GM19239 (cell line): ENCODE measurements at places on chromosomes 5 and 9.

GRCh38 chr9:30775236-30775635 is 1609.2 kb upstream of the ACO1 start:
- DNase-seq = no peak

GRCh38 chr5:129079496-129079895 is 15.1 kb upstream of the ISOC1 start:
- no peak for DNase-seq

DNA sequence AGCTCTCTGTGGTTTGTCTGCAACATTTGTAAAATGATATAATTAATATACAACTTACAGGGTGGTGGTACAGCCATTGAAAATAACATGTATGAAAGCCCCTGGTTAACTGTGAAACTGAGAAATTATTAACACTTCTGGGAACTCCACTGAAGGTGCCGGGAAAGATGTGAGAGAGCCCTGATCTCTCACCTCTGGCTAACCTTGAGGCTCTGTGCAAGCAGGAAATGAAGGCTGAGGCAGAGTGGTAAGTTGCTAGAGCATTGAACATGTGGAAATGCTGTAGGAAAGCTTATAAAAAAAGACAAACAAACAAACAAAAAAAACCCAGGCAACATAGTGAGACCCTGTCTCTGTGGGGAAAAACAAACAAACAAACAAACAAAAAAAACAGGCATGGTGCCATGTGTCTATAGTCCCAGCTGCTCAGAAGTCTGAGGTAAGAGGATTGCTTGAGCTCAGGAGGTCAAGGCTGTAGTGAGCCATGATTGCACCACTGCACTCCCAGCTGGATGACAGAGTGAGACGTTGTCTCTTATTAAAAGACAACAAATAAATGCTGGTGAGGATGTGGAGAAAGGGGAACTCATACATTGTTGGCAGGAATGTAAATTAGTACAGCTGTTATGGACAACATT is 7.5 kb downstream of the CATSPER3 start:
- no peak for DNase-seq

- DNase-seq = no peak
Measured at GRCh38 chr5:148923023-148923422, 96.6 kb downstream of the ADRB2 start.

DNA sequence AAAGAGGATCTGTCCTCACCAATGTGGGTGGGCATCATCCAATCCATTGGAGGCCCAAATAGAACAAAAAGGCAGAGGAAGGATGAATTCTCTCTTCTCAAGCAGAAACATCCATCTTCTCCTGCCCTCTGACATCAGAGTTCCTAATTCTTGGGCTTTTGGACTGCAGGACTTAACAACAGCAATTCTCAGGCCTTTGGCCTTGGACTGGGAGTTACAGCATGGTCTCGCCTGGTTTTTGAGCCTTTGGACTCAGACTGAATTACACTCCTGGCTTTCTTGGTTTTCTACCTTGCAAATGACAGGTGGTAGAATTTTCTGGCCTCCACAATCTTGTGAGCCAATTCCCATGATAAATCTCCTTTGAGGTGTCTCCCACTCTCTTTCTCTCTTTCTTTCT is 60.5 kb upstream of the CD180 start:
- no peak for DNase-seq

DNA sequence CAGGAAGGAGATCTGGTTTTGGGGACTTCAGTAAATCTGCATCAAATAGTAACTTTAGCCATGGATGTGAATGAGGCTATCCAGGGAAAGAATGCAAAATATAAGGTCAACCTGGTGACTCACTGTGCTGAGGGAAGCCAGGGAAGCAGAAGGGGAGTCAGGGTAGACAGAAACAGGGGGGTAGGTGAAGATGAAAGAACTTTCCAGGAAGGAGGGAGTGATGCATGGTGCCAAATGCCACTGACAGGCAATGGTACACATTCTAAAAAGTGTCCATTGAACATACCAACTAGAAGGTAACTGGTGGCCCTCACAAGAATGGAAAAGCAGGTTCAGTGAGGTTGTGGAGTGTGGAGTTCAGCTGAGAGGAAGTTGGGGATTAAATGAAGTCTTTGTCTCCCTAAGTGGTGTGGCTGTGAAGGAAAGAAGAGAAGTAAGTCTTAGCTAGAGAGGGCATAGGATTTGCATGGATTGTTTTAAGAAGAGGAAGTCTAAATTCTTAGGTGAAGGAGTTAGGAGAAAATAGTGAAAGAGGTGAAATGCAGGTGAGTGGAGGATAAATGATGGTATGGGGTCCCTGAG is 35.5 kb downstream of the PALM2AKAP2 start:
- no peak for DNase-seq

- no peak for DNase-seq
Measured at GRCh38 chr5:31680528-31680927, 41.6 kb downstream of the PDZD2 start.

DNA sequence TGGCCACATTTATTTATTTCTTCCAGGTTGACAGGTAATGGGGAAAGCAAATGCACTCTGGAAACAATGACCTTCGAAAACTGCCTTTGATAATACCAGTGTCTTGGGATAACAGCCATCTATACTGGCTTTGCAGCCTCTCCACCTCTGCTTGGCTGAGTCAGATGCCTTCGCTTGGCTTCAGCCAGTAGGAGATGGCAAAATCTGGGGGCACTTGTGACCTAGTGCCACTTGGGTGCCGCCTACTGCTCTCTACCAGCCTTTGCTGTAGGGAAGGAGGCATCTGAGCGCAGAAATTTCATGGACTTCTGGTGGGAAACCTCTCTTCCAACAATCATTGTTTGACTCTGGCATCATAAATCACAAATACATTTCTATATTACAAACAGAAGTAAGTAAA is 21.8 kb downstream of the FYB1 start:
- no peak for DNase-seq

- DNase-seq = no peak
Measured at GRCh38 chr9:107665057-107665456, 175.5 kb upstream of the KLF4 start.

GRCh38 chr9:116193636-116194035 is 40.0 kb downstream of the PAPPA start:
- DNase-seq = no peak

DNA sequence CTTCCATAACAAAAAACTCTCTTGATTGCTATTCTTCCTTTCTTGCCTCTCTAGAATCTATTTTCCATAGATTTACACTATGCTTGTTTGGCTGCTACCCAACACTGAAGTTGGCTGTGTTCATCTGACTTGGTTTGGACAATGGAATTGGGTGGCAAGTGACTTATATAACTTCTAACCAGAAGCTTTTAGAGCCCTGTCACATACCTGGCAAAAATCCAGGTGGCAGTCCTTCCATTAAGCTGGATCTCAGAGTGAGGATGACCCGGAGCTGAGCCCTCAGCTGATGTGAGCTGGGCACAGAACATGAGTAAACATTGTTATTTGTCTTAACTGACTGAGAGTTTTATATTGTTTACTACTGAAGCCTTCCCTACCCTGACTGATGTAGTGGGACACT is 225.7 kb downstream of the TLR4 start:
- no peak for DNase-seq

GRCh38 chr9:98356953-98357690 is 101.7 kb upstream of the TBC1D2 start:
- DNase-seq = no peak

- no peak for DNase-seq
Measured at GRCh38 chr9:16271967-16272366, 598.5 kb downstream of the BNC2 start.

GRCh38 chr5:179417016-179417415 is 71.8 kb upstream of the ADAMTS2 start:
- DNase-seq = no peak

GRCh38 chr9:108271646-108272348 is 584.0 kb downstream of the ACTL7B start:
- no peak for DNase-seq

DNA sequence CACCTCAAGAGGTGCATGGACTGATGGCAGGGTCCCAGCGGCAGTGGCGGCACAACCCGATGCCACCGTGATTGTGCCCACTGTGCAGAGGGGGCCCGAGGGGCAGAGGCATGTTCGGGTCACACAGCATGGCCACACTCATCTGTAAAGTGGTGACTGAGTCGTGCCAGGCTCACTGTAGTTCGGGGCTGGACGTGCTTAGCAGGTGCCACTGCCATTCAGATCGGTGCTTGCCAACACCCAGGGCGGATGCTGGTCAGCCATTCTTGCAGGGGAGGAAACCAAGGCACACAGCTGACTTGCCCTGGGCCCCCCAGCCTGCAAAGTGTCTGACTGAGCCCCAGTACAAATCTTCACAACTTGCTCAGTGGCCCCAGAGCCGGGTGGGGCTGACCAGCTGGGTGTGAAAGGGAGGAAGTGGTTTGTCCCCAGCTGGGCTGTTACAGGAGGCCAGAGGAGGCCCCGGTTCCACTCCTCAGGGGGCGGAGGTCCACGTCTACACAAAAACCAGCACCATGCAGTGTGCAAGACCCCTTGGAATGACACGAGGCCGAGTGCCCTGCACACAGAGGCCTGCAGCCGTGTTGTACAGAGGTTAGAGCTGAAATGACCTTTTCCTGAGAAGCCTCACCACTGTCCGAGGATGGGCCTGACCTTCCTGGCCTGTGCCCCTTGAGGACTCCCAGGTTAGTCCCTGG is 17.9 kb downstream of the FGD3 start:
- DNase-seq = no peak

GRCh38 chr5:180647465-180647864 is 1.9 kb downstream of the FLT4 start:
- DNase-seq = no peak

- no peak for DNase-seq
Measured at GRCh38 chr5:116382032-116382873, 192.4 kb downstream of the SEMA6A start.

- no peak for DNase-seq
Measured at GRCh38 chr9:107793541-107793940, 304.0 kb upstream of the KLF4 start.

DNA sequence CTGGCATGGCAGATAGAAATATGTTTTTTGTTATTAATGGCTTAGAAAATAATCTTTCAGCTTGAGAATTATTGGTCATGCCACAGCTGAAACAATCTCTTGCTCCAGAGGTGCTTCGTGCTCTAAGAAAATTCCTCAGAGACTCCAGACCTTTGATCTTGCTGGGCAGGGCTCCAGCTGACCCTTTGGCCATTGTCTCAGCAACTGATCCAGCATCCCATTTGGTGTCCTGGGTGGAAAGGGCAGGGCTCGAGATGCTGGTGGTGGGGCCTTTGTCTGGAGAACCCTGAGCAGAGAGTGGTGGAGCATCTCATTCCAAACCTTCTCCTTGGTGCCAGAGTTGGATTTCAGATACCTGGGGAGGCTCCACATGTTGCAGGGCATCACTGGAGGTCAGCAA is 43.2 kb upstream of the PIK3R1 start:
- no peak for DNase-seq

- no peak for DNase-seq
Measured at GRCh38 chr9:91243029-91243428, 118.7 kb downstream of the AUH start.

GRCh38 chr5:38022631-38023030 is 182.8 kb upstream of the GDNF start:
- DNase-seq = no peak

GRCh38 chr9:118940473-118940872 is 428.8 kb downstream of the BRINP1 start:
- DNase-seq = no peak

- no peak for DNase-seq
Measured at GRCh38 chr9:71703172-71703872, 65.0 kb downstream of the CEMIP2 start.

- no peak for DNase-seq
Measured at GRCh38 chr9:129126749-129127618, 15.8 kb downstream of the PTPA start.
